Stimulated activated CD8-positive, alpha-beta memory T cell treated with anti-CD3 and anti-CD28 coated beads, Interleukin-15, amount 100 ng/mL, for 4 hours (primary cell): ENCODE measurements at places on chromosomes 6 and 20.

DNA sequence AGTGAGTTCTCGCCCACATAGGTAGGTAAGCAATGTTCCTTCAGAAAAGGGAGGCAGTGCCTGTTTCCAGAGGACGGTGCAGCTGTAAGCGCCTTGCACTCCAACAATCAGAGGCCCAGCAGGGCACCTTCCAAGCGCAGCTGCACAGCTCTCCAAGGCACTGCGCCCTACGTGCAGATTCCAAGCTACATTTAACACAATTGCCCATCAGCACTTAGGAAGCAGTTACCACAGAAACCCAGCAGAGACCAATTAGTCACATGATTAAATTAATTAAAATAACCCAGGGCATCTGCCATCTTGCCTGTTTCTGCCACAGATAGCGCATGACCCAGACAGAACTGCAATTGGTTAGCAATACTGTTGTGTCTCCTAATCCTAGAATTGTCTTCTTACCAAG lies 65.5 kb downstream of the SOBP start:
- no peak for DNase-seq

DNA sequence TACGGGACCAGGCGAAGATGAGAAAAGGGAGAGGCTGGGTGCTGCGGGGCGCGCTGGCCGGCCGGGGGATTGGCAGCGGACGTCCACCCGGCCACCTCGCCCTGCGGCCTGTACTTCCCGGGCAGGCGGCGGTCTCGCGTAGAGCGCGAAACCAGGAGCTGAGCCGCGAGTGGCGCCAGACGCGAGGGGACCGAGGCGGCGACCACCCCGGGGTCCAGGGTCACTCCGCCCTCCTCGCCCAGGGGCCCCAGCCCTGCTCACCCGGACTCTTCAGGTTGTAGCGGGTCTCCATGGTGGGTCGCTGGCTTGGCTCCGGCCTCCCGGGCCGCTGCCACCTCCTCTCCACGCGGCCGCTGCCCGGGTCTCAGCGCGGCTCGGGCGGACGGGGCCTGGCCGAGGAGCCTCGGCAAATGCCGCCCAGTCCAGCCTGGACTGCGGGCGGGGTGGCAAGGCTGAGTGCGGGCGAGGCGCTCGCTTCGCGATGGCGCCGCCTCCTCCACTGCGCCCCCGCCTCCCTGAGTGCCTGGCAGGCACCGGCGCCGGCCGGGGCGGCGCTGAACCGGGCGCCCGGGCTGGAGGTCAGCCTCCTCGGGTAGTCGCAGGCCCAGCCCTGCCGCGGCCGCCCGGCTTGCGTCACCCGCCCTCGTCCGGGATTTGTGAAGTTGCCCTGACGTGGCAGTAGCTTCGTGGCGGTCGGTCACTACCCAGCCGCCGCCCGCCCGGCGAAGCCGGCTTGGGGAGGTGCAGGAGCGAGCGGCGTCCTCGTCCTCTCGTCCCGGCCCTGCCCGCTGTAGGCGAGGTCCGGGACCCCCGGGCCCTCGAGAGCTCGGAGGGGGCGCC lies at the start of gene UBE2J1:
TSS of gene UBE2J1 (minus strand) at position 445 of the 840 bp plus-strand sequence. CDS start at position 292, 153 bp downstream.
- peak; percentile 62 for DNase-seq

- no peak for DNase-seq
These were observed 88.2 kb downstream of the HIVEP2 start for GRCh38 chr6:142856624-142857232.

DNA sequence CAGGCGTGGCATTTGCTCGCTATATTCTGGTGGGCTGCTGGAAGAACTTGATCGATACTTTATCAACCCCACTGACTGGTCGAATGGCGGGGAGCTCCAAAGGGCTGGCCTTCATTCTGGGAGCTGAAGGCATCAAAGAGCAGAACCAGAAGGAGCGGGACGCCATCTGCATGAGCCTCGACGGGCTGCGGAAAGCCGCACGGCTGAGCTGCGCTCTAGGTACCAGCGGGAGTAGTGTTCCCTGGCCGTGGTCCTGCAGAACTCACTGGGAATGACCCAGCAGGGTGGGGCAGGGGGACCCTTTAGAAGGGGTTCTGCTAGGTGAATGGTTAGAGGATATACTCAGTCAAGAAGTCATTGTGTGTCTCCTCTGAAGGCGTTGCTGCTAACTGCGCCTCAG lies 68.4 kb upstream of the PBOV1 start:
- DNase-seq: no peak

DNA sequence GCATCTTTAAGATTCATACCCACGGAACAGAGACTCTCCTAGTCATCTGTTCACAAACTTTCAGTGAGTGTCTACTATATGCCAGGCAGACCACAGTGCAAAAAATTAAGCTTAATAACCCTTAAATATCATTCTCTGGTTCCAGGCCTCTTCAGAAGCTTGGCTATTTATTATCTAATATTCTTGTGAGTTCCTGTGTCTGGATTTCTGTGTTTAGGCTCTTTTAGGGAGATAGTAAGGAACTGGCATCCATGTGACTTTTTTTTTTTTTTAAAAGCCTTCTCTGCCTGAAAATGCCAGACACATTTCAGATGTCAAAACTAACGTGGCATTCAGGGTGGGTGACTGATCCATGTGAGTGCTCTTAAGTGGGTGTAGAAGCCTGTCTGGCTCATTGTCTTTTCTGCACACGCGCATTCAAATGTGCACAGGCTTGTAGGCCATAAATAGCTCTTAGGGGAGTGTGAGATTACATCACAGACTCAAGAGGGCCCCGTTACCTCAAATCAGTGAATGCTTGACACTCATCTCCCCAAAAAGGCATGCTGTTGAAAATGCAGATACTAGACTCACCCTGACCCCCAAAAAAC lies 141.9 kb downstream of the GMPR start:
- no peak for DNase-seq

- no peak for DNase-seq
These were observed 83.3 kb downstream of the SOD2 start for GRCh38 chr6:159609652-159610178.

- DNase-seq: no peak
These were observed 6.4 kb downstream of the TIAM2 start for GRCh38 chr6:155001482-155001881.

DNA sequence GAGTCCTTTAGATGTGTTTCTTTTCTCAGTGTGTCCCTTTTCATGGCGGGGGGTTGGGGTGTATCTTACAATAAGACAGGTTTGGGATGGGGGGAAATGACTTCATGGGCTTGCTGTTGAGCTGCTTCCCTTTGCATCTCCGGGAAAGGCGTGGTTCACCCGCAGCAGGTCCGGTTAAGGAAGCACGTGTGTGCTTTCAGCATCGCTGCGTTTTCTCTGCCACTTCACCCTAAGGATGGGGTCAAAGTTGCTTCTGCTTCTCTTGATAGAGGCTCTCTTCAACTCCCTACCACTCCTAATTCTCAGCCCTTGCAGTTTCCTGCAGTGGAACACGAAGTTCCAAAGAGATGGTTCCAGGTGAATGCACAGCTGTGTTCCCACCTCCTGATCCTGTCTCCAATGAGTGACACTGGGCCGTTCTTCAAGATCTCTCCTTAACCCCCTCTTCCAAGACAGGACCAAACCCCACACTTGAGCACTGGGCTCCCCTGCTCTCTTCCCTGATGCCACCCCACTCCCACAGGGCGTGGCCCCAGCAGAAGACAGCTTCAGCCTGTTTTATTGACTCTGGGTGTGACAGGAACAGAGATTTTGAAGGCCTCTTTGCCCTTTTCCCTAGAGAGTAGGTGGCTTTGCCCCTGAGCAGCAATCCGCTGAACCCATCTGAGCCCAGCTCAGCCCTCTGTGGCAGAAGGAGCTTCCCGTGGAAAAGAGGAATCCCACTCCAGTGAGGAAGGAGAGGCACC lies 85.2 kb downstream of the PLEKHG1 start:
- no peak for DNase-seq

DNA sequence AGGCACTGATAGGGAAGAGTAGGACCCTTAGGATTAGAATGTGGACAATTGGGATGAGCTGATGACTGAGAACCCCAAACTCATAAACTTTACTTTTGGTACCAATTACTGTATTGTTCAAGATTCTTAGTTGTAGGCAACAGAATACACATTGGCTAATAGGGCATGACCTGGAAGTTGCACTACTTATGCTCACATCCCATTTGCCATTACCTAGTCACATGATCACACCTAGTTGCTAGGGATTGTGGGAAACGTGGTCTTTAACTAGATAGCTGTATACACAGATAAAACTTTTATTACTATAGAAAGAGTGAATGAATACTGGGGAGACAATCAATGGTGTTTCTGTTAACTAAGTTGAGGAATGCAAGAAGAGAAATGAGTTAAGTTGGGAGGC lies 113.4 kb upstream of the AKIRIN2 start:
- no peak for DNase-seq

DNA sequence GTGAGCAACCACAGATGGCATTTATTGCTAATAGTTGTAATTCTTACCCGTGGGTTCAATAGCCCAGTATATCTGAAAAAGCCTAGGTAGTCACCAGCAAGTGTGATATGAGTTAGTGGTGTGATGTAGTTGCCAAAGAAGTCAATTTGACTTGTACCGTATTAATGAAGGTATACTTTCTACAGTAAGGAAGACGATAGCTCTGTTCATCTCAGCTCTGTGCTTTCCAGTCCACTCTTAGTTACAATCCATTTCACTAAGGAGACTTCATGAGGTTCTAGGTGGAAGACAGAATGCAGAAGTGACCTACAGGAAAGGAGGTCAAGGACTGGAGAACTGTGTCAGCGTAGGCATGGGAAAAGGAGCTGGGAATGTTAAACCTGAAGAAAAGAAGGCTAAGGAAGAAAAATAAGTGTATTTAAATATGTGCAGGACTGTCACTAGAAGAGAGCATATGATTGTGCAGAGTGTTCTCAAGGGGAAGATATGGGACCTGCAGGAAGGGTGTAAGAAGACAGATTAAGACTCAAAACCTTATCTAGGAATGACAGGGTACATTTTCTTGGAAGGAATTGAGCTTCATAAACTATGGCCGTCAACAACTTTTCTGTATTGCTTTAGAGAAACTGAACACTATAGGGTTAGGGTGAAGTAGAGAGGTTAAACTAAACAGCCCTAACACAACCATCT lies 116.9 kb upstream of the SCGN start:
- DNase-seq: no peak

- DNase-seq: peak; percentile 61
These were observed 8.6 kb upstream of the BTNL2 start for GRCh38 chr6:32415521-32416019.

GRCh38 chr20:37503256-37503927 lies 17.7 kb upstream of the NNAT start:
- DNase-seq: no peak

- DNase-seq: no peak
These were observed 11.2 kb downstream of the AARS2 start for GRCh38 chr6:44301782-44302564.

- DNase-seq: no peak
These were observed 93.6 kb downstream of the SNAP91 start for GRCh38 chr6:83615025-83615999.

- no peak for DNase-seq
These were observed 72.3 kb downstream of the SNX5 start for GRCh38 chr20:17896193-17896723.

DNA sequence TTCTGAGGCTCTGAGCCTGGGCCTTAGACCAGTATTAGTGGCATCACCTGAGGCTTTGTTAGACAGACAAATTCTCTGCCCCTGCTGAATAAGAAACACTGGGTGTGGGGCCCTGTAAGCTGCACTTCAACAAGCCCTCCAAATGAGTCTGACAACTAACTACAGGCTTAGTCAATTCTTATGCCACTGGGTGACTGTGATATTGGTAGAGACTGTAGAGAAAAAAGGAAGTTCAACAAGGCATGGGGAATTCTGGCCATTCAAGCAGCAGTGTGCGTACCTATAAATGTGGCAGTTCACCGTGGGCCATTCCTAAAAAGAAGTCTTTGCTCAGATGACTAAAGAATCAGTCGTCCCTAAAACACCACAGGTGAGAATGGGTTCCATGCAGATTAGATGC lies 82.7 kb downstream of the MDN1 start:
- DNase-seq: no peak

DNA sequence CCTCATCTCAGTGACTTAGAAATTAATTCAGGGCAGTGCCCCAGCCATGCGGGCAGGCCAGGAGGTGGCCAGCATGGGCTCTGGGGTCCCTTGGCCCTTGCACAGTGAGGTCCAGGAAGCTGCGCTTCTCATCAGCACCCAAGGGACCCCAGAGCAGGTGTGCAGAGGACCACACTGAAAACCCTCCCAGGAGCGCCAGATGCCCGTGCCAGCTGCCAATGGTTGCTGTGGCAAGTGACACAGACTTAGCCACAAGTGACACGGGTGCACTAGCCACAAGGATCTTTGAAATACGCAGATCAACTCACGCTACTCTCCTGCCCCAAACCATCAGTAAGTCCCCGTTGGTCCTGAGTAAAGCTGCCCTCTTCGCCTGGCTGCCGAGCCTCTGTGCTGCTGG lies 88.1 kb downstream of the ERMARD start:
- DNase-seq: no peak

DNA sequence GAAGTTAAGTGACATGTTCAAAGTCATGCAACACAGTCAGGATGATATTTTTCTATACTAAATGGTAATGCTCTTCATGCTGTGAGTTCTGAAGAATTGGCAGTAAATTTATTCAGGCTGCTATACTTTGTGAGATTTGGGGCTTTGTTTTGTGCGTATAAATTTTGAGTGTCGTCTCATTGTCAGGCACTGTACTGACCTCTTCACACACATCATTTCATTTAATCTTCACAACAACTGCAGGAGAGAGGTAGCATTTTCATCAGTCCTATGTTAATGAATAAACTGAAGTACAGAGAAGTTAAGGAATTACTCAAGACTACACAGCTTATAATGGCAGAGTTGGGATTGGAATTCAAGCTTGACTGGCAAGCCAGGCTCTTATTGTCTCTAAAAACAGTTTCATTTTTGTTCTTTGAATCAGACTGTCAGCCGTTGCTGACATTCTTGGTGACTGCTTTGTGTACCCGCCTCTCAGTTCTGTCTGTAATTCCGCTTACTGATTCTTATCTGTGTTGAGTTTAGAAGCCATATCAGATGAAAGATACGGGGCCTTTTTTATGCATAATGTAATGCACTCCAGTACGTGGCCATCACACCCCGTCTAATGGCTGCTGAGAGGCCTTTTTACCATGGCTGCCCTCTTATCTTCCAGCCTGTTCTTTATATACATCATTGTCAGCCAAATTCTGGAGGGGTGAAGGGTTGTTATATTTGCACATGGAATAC lies 274.9 kb downstream of the UTRN start:
- DNase-seq: no peak

DNA sequence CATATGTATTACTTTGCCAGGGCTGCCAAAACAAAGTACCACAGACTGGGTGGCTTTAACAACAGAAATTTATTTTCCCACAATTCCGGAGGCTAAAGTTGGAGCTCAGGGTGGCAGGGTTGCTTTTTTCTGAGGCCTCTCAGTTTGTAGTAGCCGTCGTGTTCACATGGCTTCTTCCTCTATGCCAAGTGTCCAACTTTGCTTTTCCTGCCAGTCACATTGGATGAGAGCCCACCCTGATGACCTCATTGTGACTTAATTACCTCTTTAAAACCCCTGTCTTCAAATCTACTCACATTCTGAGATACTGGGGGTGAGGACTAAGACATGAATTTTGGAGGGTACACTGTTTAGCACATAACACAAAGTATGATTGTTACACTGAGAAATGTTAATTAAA lies 9.9 kb upstream of the ECT2L start:
- no peak for DNase-seq
